ENCODE measurements at places on chromosomes 13 and 19.

DNA sequence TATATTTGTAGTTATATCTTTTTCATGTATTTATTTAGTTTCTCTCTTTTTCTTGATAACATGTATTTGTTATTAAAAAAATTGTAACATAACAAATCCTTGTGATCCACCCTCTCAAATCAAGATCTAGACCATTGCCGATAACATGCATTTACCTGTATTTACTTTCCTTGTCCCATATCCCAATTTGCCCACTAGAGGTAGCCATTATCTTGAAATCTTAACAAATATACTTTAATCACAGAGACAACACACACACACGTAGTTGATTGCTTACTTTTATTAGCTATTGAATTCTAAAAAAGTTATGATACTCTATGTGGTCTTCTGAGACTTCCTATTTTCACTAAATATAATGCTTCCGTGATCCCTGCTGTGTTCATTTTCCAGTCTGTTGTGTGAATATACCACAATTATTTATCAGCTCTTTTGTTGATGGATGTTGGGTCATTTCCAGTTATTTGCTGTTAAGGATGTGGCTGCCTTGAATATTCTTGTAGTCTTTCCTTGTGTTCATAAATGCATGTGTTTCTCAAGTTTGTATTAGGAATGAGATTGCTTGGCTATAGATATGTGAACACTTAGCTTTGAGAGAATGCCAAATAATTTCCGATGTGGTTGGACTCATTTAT is 31.3 kb upstream of the ZMYM2 start:
- peak; percentile 52 for DNase-seq

GRCh38 chr19:23255700-23256099 is 5.5 kb upstream of the ZNF724 start:
- DNase-seq = no peak

DNA sequence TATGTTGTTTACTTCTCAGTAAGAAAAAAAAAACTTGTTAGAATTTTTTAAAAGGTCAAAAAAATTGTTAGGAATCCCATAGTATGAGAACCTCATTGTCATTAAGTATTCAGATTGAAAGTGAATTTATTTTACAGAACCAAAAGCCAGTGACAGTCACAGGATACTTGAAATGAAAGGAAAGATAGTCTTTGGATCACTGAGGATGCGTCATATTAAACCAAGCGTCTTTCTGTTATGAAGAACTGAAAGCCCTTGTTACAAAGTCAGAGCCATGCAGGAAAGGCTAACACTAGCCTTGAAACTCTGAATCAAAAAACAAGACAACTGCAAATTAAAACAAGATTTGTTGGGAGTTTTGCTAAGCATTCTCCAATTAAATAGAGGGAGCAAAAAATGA is 1348.0 kb upstream of the SLC10A2 start:
- DNase-seq = no peak

GRCh38 chr13:35388441-35389355 is 87.8 kb downstream of the MAB21L1 start:
- no peak for DNase-seq

DNA sequence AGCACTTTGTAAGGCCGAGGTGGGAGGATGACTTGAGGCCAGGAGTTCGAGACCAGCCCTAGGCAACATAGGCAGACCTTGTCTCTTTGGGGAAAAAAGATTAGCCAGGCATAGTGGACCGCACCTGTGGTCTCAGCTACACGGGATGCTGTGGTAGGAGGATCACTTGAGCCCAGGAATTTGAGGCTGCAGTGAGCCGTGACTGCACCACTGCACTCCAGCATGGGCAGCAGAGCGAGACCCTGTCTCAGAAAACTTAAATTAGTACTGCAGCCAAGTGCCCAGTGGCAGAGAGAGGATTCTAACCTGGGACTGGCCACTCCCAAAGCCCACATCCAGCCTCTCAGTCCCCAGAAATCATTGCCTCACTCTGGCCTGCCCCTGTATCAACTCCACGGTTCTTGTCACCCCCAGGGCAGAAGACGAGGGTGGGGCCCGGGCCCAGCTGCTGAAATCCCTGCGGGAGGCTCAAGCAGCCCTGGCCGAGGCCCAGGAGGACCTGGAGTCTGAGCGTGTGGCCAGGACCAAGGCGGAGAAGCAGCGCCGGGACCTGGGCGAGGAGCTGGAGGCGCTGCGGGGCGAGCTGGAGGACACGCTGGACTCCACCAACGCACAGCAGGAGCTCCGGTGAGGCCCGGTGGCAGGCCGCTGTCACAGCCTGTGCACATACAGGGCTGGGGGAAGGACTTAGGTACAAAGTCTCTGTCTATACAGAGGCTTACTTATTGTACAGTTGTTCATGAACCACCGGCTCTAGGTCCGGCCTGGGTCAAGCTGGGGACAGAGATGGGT is 53.4 kb downstream of the KCNC3 start:
- DNase-seq = no peak

DNA sequence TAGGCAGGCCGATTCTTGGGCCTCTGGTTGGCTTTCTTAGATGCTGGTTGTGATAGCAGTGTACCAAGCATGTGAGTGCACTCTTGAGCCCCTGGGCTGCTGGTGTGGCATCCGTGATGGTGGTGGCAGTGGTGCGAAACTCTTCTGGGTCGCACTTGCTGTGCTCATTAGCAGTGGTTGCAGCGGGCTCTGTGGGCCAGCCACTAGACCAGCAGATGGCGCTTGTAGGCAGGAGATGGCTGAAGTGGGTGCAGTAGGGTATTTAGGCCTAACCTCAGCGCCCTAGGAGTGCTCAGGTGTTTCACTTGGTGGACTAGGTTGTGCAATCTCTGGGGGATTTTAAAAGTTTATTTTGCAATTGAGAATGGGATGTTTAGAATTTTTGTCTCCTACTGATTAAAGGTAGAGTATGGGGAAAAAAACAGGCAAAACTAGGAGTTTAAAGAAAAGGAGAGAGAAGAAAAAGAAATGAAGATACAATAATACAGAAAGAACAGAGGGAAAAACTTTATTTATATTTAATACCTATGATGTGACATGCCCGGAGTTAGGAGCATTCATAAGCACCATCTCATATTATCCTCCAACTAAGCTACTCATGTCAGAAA is 4.3 kb upstream of the ZNF17 start:
- DNase-seq = peak; percentile 44

DNA sequence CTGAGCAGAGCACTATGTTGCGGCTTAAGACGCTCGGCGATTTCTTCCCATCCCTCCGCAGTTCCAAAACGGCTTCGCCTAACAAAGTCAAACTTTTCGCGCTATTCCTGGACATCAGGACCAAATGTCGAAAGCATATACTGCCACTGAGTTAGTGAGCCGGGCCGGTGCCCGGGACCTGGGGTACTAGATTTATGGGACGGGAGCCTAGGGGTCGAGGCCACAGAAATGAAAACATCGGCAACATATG is 699 bp downstream of the RCBTB2 start:
- DNase-seq = peak; percentile 71

DNA sequence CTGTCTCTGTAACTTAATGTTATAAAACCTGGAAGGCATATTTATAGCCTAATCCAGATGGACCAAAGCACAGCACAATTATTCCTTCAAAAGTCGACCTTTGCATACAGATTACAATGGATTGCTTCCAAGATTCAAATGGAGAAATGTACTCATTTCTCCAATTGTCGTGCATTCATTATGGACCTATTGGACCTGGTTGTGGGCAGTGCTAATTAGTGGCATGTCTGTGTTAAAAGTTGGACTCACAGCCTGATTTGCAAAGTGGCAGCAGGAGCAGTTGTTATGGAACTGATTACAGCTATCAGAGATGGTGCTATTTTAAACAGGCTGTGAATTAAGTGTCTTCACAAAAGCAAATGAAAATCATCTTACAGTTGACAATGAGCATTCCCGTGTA is 1529.3 kb upstream of the SLC10A2 start:
- peak; percentile 7 for DNase-seq

- peak; percentile 86 for DNase-seq
Observed at GRCh38 chr13:25869941-25870340, 181.9 kb downstream of the SHISA2 start.

DNA sequence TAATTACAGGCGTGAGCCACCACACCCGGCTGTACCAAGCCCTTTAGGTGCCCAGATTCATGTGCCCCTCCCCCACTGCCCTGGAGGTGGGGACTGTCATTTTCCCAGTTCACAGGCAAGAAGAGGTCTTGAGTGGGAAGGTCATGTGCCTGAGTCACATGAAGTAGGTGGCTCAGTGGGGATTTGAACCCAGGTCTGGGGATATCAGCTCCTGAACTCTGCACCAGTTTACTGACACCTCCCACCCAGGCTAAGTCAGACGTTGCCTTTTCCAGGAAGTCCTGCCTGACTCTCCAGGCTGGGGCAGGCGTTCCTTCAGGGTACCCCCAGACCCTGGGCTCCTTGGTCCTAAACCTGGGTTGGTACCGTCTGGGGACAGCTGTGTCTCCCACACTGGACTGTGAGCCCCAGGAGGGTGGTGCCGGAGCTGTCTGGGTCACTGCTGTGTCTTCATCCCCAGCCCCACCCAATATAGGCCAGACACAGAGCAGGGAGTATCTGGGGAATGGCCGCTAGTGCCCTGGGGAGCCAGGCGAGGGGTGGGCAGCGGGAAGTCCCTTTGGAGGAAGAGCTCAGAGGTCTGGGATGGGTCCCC is 8.6 kb downstream of the VASP start:
- no peak for DNase-seq

DNA sequence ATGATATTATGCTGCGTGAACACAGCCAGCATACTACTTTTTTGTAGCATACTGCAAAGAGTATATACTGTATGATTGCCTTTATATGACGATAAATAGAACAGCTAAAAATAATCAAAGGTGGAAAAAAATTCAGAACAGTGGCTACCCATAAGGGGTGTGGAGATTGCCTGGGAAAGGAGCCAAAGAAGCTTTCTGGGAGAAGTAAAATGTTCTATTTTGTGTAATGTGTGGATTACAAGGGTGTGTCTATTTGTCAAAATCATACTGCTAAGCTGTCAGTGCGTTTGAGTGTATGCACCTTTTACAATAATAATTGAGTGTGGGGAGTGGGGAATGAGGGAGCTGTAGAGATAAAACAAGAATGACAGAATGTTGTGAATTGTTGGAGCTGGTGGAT is 45.2 kb upstream of the MTIF3 start:
- DNase-seq = peak; percentile 48

- DNase-seq = no peak
Observed at GRCh38 chr13:44416301-44416700, 42.7 kb downstream of the SERP2 start.

DNA sequence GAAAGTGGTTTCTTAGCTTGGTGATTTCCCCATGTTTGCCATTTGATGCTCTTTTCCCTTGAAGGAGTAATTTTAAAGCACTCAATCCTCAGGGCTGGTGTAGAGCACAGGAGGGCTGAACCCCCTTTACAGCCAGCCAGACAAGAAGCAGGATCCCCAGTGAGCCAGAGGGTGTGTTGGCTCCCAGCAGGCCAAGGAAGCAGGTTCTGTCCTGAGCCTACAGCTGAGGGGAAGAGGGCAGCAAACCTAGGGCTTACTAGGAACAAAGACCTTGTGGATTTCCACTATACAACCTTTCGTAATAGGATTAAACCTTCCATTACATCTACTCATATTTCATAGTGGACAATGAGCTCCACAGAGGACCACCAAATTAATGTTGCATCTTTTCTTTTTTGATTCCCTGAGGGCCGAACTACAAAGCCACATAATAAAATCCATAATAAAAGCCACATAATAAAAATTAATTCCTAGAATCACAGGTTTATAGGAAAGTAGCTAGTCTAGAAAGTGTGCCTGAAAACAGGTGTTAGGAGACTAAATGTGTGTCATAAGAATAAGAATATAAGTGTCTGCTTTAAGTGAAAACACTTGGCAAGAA is 300.2 kb downstream of the DCLK1 start:
- DNase-seq = no peak

DNA sequence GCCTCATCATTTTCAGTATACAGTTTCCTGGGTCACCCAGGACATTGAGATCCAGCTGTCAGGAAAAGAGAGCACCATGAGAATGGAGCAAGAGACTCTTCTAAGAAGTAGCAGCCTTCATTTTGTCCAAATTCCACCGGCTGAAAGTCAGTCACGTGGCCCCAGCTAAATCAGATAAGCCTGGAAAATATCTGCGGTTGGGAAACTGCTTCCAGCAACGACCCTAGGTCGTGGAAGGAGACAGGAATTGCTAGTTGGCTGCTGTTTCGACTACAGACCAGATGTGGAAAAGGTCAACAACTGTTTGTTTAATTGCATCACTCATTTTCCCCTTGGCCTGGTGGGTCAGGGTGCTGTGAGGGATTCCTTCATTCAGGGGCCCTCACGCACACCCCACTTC is 107.0 kb downstream of the ZNF536 start:
- no peak for DNase-seq

GRCh38 chr19:8611391-8611876 is 919 bp upstream of the ADAMTS10 start:
- no peak for DNase-seq

GRCh38 chr13:45544520-45544919 is 71.0 kb downstream of the ERICH6B start:
- no peak for DNase-seq

DNA sequence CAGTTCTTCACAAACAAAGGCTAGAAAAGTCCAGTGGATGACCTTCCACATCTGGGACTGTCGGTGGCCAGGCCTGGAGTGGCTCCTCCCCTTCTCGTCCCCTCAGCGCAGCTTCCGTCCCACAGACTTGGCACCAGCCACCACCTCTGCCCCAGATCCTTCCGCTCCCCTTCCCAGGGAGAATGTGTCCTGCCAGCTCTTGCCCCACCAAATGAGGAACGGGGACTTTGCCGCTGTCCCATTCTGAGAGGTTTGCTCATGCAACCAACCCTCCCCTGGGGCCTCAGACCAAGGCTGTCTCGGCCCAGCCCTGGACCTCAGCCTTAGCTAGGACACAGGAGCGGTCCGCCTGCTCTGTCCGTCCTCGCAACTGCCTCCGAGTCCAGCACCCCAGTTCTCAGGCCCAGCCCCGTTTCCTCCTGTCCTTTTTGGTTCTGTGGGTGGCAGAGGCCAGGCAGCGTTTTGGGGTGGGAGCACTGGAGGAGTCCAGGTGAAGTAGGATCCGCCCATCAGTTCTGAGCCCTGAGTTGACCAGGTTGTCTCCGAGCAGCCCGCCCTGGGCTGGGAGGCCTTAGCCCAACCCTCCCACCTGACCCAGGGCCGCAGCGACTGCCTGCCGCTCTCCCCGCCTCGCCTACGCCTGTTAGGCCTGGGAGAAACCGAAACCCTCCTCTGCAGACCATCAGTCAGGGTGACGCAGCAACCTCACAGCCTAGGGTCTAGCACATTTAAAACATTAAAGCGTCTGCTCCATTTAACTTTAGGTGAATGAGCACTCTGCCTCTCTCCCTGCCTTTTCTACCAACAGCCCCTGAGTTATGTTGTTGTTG is 284.3 kb downstream of the FOXO1 start:
- DNase-seq = no peak

GRCh38 chr13:42101821-42102585 is 53.6 kb downstream of the DGKH start:
- no peak for DNase-seq

GRCh38 chr13:104773775-104774174 is 1707.6 kb upstream of the SLC10A2 start:
- peak; percentile 37 for DNase-seq

- no peak for DNase-seq
Observed at GRCh38 chr13:73090116-73090822, 31.5 kb downstream of the KLF5 start.

GRCh38 chr13:36530050-36530789 is 97.9 kb downstream of the CCNA1 start:
- no peak for DNase-seq

GRCh38 chr13:111511805-111512504 is 191.5 kb downstream of the TEX29 start:
- DNase-seq = no peak

GRCh38 chr19:55601084-55601483 is 996 bp downstream of the ZNF524 start:
- no peak for DNase-seq

- no peak for DNase-seq
Observed at GRCh38 chr19:11361037-11361770, 6.0 kb downstream of the PLPPR2 start.

- no peak for DNase-seq
Observed at GRCh38 chr13:40776232-40776631, 5.2 kb upstream of the MRPS31 start.

Measured in cerebellar cortex (tissue), 1 donor.